Endothelial cell of umbilical vein (primary cell): ENCODE measurements at places on chromosomes 5 and 9. TPM values are rescaled to one million over a fixed set of nuclear protein-coding genes. Genes with fewer than 3 reads are reported as not detected.

GRCh38 chr5:98905857-98906688, 22.7 kb downstream of the CHD1 start:
- peak; percentile 66 for DNase-seq
- no peak overlapping the region for H3K4me3 ChIP-seq
- peaks cover 28% of the 10 kb centered on the region for H3K4me1 ChIP-seq

DNA sequence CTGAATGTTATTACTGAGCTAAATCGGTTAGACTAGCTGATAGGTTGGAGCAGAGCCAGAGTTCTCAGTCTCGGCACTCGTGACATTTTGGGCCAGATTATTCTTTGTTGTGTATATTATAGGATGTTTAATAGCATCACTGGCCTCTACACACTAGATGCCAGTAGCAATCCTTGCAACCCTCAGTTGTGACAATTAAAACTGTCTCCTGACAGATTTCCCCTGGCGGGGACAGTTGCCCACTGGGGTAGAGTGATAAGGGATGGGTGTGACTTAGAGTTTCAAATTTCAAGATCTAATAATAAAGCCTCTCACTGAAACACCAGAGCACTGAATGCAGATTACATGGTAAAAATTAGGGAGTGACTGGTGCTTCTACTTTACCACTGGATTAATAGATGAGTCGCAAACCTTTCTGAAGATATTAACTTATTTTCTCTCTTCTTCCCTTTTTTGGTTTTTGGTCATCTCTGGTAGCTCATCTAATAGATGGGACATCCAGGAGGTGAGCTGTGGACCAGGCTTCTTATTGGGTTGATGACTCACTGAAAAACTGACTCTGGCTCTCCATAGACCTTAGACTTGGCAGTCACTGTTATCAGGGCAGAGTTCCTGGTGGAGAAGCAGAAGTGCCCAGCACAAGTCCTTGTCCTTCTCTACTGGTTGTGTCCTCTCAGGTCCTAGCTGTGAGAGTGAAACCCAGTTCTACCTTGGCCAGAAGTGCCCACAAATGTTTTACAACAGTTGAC, 150.3 kb downstream of the UNC13B start:
- H3K4me3 ChIP-seq: no peak overlapping the region
- no peak overlapping the region for H3K27ac ChIP-seq
- H3K27me3 ChIP-seq: no peaks in the 10 kb centered on the region
- peaks cover 6% of the 10 kb centered on the region for H3K36me3 ChIP-seq
- DNase-seq: no peak
- no peaks in the 10 kb centered on the region for H3K4me1 ChIP-seq

Gene ATP6V0E1
- polyA plus RNA-seq: 276 and 278 TPM in 2 replicates

Gene PLAC8L1
- polyA plus RNA-seq: 0.80 and 0.99 TPM in 2 replicates

GRCh38 chr5:132060501-132061161, at the start of gene IL3:
TSS of gene IL3 (plus strand) at chr5:132060655. CDS start at chr5:132060707, 52 bp downstream.
- H3K4me1 ChIP-seq: no peaks in the 10 kb centered on the region
- H3K27ac ChIP-seq: no peak within 1 kb of the TSS
- H3K27me3 ChIP-seq: no peaks in the 10 kb centered on the region

- peaks cover 27% of the 10 kb centered on the region for H3K4me1 ChIP-seq
- no peaks in the 10 kb centered on the region for H3K36me3 ChIP-seq
- DNase-seq: peak; percentile 62
- peak overlapping the region; percentile 92 for H3K27ac ChIP-seq
- peak overlapping the region; percentile 50 for H3K4me3 ChIP-seq
These were observed 935 bp upstream of the ZNF367 start for GRCh38 chr9:96418920-96419690.

Gene HK3
- polyA plus RNA-seq: not detected in 2 replicates

Gene CCNJL
- 21.3 and 24.8 TPM in 2 replicates for polyA plus RNA-seq

GRCh38 chr5:80134876-80135275, 99.7 kb downstream of the THBS4 start:
- H3K4me1 ChIP-seq: no peaks in the 10 kb centered on the region
- no peak overlapping the region for H3K27ac ChIP-seq
- no peaks in the 10 kb centered on the region for H3K36me3 ChIP-seq
- peak; percentile 32 for DNase-seq

Gene PCDH12
- polyA plus RNA-seq: 5.5 and 6.2 TPM in 2 replicates
